ENCODE measurements at places on chromosomes 1 and 21. TPM values are rescaled to one million over a fixed set of nuclear protein-coding genes. Genes with fewer than 3 reads are reported as not detected.

Gene HDGF
- total RNA-seq = 185 TPM

DNA sequence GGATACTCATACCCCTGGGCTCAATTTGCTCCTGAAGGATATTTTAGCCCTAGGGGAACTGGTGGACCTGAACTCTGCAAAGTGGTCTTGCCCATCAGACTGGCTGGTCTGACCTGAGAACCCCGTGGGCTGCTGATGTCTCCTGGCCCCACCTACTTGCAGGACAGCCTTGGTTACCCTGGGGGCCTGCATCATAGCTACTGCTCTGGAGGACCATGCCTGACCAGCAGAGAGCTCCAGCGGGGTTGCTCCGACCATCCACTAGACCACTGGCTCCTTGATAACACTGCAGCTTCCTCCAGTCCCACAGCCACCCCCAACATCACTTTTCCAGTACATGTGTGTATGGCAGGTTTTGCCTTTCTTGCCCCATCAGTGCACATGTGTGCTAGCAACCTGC is 331.6 kb upstream of the BRINP3 start:
- DNase-seq = no peak

- no peak for DNase-seq
Measured at GRCh38 chr1:15628003-15628402, 10.7 kb downstream of the DDI2 start.

DNA sequence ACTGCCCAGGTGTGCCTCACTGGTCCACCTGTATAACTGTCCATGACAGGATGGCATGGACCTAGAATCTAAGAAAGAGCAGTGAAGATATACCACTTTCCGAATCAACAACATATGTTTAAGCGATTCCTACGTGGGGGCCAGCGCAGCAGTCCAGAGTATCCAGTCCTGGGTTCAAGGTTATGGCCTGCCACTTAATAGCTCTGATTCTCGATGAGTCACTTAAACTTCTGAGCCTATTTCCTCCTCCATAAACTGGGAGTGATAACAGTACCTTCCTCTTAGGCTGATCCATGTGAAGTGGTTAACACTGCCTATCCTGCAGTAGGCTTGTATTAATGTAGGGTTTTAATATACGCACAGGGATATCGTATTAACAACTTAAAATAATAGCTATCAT is 2.8 kb downstream of the STPG1 start:
- no peak for DNase-seq

DNA sequence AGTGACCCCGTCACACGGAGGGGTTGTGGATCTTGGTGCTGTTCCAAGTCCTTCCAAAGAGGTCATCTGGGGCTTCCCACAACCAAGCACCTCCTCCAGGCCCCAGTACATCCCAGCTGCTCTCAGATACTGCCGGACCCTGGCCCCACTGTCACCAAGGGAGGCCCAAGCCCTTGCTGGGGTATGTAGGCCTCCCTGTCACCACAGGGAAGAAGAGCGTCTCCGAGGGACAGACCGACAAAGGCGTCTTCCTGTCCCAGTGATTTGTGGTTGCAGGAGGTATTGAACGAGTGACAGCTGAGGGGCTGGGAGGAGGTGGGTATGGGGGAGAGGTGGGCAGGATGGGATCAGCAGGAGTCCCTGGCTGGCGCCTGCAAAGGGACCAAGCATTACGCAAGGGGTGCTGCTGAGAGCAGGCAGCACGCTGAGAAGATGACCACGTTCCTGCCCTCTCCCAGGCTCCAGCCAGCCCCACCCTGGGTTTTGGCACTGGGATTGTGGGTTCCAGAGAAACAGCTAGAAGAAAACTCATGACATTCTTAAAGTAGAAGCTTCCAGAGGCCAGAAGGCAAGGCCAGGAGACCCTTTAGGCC is 29.7 kb downstream of the LRP8 start:
- DNase-seq = no peak

Gene CFHR5
- total RNA-seq = not detected

Gene CGN
- total RNA-seq = 0.92 TPM

Gene GOLT1A
- not detected for total RNA-seq

Gene RAB7B
- total RNA-seq = 1.6 TPM

DNA sequence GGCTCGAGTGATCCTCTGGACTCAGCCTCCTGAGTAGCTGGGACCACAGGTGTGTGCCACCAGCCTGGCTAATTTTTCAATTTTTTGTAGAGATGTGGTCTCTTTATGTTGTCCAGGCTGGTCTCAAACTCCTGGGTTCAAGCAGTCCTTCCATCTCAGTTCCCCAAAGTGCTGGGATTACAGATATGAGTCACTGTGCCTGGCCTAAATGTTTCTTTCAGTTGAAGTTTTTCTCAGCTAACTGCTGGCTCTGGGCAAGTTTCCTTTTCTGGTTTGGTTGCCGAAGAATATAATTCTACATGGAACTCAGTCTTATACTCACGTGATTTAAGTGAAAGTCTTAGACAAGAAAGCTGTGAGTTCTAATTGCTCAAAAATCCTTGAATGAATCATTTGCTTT is 57.0 kb downstream of the SASS6 start:
- no peak for DNase-seq

GRCh38 chr1:93440272-93440671 is 7.6 kb upstream of the FNBP1L start:
- DNase-seq = no peak

Gene ADAM30
- total RNA-seq = not detected

GRCh38 chr1:67159233-67159632 is 7.0 kb upstream of the IL23R start:
- DNase-seq = no peak

Gene AKR7A3
- total RNA-seq = 0.20 TPM

- no peak for DNase-seq
Measured at GRCh38 chr21:26169061-26169610, 1.4 kb downstream of the APP start.

GRCh38 chr1:169129109-169129784 is 22.8 kb downstream of the ATP1B1 start:
- DNase-seq = no peak

GRCh38 chr1:234154320-234155251 is 218.7 kb upstream of the COA6 start:
- no peak for DNase-seq

Gene OPN3
- 4.3 TPM for total RNA-seq

GRCh38 chr21:33312121-33312520 is 12.6 kb upstream of the IFNAR1 start:
- DNase-seq = no peak

GRCh38 chr1:101363891-101364318 is 127.1 kb downstream of the S1PR1 start:
- no peak for DNase-seq

Data from left ventricle myocardium superior (tissue), 1 donor.